ENCODE measurements at places on chromosomes 7 and 10.
A peak's percentile ranks its signal among the peaks of the same experiment; 100 is the strongest.

GRCh38 chr10:12350167-12350872 is 973 bp downstream of the CAMK1D start:
- peak; percentile 7 for DNase-seq

DNA sequence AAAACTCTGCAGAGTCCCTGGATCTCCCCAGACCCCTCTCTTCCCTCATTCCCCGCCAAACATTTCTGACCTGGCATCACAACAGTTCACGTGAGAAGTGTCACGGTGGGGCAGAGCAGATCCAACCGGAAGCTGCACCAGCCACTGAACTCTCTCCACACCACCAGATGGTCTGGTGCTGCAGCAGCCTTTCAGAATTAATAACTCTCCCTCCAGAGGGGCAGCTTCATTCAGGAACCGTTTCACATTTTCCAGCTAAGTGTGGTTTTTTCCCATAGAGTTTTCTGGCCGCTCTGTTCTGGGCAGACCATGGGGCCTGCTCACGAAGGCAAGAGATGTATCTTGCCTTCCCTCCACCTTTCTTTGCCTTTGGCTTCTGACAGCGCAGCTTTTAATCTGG is 486.7 kb upstream of the GALNT17 start:
- DNase-seq: no peak

- no peak for DNase-seq
Observed at GRCh38 chr10:21929070-21929469, 74.5 kb downstream of the DNAJC1 start.

DNA sequence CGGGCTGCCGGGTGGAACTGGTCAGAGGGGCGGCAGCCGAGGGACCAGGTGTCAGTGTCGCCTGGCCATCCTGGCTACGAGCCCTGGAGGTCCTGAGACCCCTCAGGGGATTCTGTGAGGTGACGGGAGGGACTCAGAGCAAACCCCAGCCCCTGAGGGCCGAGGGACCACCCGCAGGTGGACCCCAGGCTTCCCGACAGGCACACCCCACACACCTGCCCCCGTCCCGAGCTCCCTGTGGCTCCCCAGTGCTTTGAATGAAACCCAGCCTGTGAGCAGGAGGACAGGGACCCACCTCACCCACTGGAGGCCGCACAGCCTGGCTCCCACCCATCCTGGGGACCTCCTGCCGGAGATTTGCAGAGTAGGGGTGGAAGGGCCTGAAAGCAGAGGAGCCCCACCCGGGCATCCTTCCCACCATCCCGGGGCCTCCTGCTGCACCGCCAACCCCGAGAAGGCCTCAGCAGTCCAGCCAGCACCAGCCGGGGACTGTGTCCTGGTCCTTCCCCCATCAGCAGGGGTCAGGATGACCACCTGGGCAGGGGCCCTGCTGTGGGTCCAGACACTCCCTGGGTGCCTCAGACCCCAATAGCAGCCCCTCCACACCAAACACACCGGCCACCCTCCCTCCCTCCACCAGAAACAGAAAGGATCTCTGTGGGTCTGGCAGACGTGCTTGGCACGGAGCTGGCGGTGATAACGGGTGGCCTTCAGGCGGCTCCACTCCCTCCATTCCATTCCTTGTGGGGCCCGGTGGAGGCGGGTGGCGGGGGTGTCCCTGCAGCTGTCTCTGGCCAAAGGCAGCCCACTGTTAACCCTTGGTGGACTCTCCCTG is 13.9 kb downstream of the VENTX start:
- no peak for DNase-seq

DNA sequence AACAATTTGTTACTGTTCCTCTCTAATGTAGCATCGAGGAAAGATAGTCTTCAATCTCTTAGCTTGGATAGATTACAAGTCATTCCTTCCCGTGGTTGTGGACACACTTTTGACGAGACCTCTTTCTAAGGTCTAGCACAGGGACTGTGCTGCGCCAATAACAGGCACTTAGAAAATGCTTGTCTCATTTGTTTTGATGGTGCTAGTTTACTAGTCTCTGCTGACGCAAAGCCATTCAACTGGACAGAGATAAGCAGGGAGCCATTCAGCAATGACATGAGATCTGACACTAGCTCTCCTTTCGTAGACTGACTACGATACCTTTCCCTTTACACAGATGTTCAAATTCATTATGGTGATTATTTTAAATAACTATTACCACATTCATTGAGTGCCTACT is 6.4 kb upstream of the JAZF1 start:
- no peak for DNase-seq
